ENCODE measurements at places on chromosomes 5 and 9.

DNA sequence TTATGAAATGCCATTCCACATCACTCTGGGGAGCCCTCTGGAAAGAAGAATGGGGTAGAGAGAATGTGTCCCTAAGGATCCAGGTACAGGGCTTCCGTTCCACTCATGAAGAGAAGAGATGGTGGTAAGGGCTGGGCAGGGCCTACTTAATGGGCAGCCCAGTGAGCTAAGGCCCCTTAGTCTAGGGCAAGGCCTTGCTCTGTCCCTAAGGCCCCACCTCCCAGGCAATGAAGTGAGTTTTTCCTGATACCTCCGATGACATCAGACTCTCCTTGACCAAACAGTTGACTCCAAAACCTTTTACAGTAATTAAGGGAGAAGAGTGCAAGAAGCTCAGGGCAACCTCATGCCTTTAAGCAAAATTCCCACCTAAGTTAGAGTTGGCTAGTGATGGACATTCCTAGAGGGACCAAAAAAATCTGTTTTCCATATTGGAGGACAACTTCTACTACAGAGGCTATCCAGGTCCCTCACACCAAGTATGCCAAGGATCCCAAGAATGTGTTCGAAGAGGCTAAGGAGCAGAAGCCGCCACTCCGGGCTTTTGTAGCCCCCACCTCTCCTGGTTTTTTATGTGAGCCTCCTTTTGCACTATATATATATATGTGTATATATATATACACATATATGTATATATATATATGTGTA, 5.9 kb downstream of the KLF9 start:
- no peak for DNase-seq

DNA sequence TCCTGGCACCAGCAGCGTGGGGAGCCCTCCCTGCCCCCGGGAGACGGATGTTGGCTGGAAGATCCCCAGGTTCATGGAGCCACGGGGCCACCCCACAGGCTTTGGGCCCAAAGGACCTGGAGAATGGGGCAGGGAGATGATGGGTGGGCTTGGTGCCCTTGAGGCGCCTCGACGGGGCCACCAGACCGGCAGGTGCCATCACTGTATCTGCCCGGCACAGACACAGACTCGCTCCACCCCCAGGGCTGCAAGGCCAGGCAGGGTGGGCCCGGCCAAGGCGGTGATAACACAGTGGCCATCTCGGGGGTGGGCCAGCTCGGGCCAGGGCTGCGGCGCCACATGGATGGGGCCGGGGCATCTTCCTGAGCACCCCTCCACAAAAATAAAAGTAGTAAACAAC, 35.0 kb upstream of the EGFL7 start:
- no peak for DNase-seq

DNA sequence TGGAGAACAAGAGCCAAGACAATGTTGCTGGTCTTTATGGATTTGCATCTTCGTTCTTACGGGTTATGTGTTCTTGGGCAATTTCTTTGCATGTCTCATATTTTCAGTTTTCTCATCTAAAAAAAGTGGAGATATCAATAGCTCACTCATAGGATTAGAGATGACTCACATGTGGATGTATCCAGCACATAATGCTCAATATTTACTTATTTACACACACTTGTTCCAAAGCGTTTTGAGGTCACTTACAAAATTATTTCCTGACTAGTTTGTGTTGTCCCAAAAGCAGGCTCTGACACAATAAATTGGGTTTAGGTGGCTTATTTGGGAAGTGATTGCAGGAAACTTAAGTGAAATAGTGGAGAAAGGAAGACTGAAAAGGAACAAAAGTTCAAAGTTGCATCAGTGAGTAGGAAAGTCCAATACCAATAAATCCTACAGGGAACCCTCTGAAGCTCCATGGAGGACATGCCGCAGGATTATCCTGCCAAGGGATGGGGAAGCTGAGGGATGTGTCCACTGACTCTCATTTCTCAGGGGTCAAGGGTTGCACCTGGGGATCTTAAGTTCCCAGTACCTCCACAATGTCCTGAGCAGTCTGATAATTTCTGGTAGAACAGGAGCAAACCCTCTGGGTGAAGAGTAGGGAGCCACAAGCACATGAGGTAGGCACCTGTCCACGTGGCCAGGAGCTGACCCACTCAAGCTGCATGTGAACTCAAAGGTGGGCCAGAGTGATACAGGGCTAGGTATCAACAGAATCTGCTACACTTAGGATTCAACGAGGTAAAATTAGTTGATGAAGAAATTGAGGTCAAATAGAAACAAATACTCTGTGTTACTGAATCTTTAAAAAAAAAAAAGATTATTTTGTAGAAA, 37.4 kb upstream of the SLC44A1 start:
- no peak for DNase-seq

DNA sequence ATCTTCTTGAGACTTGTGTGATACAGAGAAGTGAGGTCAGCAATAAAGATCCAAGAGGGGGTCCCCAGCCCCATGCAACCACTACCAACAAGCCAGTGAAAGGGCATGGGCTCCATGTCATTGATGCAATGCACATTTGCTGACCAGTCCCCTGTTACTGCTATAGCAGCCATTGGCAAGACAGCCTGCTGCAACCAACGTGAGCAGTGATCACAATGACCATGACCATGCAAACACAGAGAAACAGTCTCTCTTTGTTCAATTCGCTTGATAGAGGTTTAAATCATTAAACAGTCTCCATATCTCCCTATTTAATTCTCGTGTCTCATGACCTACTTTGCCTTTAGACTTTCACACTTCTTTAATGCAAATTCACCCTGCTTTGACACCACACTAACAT, 30.0 kb upstream of the FOXB2 start:
- DNase-seq, result no peak

DNA sequence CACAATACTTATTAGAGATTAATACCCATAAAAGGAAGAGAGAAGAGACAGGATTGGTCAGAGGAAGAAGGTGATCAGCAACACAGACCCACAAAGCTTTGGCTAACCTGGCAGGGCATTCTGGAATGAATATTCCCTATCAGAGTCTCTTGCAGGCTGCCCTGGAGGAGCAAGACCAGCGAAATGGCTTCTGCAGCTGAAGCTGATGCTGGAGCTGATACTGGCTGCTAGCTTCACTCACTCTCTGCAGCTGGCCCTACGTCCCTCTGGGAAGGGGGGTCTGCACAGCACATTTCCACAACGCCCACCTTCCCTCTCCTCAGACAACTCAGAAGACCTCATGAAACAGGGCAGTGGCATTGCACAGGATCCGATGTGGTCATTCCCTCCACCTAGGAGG, 169.9 kb upstream of the EFNA5 start:
- DNase-seq, result no peak

DNA sequence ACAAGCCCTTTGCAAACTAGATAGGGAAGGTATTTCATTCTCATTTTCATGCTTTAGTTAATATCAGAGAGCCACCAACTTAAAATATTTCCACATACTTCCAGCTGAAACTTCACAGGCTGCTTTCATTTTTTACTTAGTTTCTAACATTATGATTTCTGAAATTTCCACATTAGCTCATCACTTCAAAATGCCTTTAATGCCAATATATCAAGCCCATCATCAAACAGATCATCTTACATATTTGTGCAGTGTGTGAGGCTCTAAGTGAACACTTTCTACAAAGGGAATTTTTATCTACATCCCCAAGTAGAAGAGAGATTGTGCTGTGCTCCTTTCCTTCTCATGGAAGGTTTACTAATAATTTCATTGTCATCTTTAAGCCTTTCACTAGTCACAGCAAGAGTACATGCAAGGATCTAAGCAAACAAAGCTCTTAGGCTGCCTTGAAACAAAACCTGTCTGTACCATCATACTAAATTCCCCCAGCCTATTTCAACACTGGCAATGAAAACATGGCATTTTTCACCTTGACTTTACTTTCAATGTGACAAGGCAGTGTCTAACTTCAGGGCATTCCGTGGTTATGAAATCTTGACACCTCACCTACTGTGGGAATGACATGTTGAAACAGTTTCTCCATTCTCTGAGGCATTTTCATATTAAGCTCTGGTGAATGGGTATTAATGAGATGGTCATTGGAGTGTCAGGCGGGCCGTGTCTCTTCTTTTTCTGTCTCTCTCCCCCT, 45.4 kb downstream of the PPP2R2B start:
- DNase-seq, result no peak

DNA sequence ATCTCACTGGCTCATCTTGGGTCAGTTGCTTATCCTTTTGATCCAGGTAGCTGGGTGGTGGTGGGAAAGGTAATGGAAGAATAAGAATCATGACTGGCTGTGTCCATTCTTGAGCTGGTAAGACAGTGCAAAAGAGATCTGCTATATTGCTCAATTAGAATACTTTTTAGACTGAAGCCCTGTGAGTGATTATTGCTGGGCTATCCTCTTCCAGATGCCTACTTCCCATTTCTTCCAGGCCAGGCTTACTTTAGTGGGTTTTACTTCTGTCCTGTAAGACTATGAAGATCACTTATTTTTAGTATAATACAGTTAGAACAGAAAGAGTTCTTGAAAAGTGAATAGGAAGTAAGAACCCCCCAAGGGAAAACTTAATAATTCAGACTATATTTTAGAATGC, 7.2 kb downstream of the MARCHF6 start:
- DNase-seq, result no peak

DNA sequence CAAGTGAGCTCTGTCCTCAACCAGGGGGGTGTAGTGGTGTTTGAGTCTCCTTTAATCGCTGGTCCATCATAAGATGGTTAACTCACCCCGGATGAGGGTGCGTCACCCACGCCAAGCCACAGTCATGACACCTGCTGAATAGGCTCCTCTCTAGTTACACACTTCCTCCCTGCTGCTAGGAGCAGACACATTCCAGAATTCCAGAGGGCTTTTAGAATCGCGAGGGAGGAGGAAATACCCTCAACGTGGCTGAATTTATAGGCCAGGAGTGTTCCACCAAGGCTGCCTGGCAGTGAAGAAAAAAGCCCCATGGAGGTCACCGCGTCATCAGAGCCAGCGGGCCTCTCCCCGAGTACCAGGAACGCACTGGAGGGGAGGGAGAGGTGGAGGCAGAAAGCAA, 5.1 kb downstream of the GLRX start:
- no peak for DNase-seq

GRCh38 chr9:124551472-124552272, 44.5 kb upstream of the NR5A1 start:
- no peak for DNase-seq

GRCh38 chr5:26737348-26738265, 300.8 kb downstream of the CDH9 start:
- no peak for DNase-seq

- DNase-seq, result no peak
Measured at GRCh38 chr5:56166671-56167385, 66.3 kb downstream of the ANKRD55 start.

- no peak for DNase-seq
Measured at GRCh38 chr5:4319478-4320128, 724.0 kb downstream of the IRX1 start.

DNA sequence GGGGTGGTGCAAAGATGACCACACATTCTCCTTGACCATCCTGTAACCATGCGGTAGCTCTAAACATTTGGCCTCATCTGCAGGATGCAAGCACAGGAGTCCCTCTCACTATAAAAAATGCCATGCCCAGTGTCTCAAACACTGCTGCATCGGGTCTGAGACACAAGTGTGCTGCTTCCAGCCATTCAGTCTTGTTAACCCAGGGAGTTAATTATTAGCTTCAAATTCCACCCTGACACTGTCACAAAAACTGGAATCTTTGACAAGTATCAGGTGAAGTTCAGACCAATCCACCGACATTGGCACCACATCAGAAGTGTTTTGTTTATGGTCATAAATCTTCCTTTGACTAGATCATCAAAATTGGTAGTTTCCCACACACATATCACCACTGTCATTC, 119.1 kb upstream of the RASEF start:
- no peak for DNase-seq

DNA sequence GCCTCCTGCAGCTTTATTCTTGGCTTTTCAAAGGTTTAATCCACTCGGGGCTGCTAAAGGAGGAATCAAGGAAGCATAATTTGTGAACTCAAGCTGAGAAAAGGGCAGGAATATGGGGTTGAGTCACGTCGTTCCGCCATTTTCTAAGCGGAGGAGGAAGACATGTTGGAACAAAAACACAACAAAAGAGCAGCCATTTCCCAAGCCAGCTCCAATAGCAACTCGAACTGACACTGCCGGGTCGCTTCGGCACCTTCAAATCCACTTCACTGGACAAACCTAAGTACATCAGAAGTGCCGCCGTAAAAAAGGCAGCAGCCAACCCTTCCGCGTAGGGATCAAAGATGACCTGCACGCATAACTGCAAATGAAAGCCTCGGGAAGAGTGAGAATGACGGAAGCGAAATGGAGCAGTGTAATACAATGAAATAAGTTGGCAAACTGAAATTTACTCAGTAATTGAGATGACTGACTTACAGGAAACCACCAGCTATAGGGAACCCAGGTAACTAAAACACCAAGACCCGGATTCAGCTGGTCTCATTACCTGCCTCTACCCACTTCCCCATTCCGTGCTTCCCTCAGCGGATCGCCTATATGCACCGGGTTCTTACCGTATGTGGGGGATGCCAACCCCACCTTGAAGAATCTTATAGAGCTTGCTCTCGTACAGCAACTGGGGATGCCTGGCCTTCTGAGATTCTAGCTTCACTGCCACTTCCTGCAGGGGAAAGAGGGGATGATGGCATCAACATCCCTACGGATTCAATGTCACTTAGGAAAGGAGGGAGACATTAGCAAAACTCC, 1.6 kb downstream of the CSNK1A1 start:
- DNase-seq, result no peak

DNA sequence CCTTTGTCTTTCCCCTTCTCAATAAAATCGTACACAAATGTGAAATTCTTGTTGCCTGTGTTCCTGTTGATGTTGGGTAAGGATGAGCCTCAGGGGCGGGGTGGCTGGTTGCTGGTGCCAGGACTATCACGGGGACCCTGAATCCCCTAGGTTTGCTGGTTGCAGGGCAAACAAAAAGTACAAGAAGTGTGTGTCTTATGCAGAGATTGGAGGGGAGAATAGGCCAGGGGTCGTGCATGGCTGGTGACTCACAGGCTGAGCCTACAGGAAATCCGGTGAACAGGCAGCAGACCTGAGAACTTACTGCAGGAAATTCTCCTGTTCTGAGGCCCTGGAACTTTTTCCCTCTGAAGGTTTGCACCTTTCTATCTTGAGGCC, 5.5 kb downstream of the ANXA2R start:
- no peak for DNase-seq

DNA sequence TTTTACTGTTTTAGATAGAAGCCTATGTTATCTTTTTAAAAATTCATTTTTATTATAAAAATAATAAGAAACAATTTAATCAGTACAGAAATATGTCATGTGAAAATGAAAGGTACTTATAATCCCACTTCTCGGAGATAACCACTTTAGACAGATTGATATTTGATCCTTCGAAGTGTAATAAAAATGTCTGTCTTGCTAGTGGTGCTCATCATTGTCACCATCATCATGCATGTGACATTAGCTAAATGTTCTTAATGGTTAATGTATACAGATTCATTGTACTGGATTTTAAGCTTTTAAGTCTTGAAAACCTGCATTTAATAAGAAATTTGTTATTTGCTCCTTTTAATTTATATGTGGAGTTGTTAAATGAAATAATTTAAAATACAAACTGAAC, 30.1 kb upstream of the FAM120AOS start:
- no peak for DNase-seq
